Activated CD8-positive, alpha-beta T cell treated with anti-CD3 and anti-CD28 coated beads for 36 hours (primary cell): ENCODE measurements at places on chromosomes 5 and 9. TPM values are rescaled to one million over a fixed set of nuclear protein-coding genes. Genes with fewer than 3 reads are reported as not detected.

CCL21 gene
- total RNA-seq: not detected

SLC34A1 gene
- 0.43 TPM for total RNA-seq

PCDHA7 gene
- not detected for total RNA-seq

SMIM32 gene
- total RNA-seq: not detected

IL7R gene
- total RNA-seq: 142 TPM

FCN1 gene
- not detected for total RNA-seq

GLRA1 gene
- total RNA-seq: not detected
